ENCODE measurements at places on chromosomes 12 and 14.

DNA sequence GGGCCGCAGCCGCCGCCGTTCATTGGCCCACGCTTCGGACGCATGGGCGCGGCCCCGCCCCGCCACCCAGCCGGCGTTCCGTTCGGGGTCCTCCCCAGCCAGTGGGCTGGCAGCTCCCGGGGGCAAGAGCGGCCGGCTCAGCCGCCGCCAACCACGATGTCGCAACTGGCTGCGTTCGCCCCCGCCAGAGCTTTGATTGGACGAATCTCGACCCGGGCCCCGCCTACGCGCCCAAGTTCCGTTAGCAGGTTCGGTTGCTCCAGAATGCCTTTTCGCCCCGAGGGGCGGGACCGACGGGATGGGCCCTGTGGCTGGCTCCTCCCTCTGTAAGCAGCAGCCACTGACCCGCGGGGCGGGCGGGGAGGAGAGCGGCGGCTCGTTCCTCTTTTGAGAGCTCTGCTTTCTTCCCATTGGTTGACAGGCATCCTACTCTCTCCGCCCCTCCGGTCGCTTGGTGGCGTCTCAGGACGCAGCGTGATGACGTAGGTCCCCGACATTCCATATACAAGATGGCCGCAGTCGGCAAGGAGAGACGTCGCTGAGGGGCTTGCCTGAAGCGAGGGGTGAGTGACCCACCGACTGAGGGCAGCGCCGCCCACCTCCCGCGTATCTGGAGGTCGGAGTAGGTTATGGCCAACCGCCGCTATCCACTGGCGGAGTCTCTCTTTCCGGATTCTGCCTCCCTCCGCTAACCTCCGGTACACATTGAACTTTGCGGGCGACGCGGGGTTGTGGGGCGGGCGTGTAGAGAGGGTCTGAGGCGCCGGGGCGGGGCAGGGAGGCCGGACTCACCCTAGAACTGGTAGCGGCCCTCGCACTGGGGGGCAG lies at the start of gene CCNK:
Gene CCNK (plus strand): TSS at position 493 of the 828 bp plus-strand sequence. CDS start 11,269 bp downstream, outside the sequence.
- peak; percentile 99 for DNase-seq

DNA sequence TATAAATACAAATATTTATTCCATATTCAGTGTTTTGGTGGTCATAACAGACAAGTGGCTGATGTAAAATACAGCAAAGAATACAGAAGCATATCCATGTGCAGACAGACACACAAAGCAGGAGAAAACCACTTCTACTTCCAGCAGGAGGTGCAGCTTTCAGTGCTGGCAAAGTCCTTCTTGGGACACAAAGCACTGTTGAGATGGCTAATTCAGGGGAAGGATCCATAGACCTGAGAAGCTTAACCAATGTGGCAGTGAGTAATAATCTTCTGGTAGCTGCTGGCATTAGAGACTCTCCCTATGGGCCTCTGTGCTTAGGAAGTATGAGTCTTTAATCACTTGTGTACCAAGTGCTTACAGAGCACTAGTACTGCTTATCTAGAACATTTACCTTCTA lies 26.8 kb downstream of the AMN1 start:
- peak; percentile 8 for DNase-seq

DNA sequence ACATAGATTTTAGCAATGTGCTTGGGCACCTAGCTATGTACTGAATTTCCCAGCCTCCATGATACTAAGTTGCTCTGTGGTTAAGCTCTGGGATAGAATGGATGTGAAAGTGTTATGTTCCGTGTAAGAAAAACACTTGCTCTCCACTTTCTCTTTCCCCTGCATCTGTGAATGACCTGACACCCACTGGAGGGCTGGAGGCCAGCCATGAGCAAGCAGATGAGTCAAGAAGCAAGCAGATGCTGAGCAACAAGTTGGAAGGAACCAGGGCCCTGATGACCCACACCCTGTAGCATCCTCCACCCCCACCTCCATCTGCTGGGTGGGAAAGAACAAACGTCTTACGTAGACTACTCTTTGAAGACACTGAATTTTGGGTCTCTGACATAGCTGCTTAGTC lies 56.6 kb downstream of the EID3 start:
- DNase-seq: no peak

- DNase-seq: peak; percentile 26
These were observed 40.5 kb downstream of the ESR2 start for GRCh38 chr14:64253672-64254071.

GRCh38 chr12:89542912-89543592 lies 17.2 kb upstream of the POC1B start:
- peak; percentile 43 for DNase-seq

DNA sequence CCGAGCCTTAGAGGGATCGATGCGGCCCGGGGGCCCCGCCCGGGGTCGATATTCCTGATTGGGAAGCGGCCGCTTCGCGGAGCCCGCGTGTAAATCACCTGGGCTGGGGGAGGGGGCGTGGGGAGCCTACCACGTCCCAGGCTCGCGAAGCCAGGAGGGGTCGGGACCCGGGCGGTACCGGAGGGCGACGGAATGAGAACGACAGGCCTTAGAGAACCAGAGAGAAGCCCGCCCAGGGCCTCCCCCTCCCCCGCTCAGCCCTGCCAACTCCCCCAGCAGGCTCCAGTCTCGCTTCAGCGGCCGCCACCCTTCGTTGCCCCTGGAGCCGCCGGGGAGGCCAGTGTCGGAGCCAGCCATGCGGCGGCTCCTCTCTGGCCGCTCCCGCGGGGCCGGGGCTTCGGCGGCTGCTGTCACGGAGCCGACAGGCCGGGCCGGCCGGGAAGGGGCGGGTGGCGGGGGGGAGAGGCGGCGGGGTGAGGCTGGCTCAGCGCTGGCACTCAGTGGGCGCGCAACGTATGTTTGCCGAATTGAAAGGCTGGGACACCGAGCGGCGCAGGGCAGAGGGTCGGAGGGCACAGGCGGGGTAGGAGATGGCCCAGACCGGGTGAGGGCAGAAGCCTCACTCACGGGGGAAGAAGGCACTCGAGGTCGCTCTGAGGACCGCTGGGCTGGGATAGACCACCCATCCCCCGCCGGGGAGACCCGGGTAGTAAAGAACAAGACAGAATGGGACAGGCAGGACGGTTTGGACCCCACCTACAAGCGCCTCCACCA lies 1.4 kb upstream of the DNAJC22 start:
- DNase-seq: no peak

DNA sequence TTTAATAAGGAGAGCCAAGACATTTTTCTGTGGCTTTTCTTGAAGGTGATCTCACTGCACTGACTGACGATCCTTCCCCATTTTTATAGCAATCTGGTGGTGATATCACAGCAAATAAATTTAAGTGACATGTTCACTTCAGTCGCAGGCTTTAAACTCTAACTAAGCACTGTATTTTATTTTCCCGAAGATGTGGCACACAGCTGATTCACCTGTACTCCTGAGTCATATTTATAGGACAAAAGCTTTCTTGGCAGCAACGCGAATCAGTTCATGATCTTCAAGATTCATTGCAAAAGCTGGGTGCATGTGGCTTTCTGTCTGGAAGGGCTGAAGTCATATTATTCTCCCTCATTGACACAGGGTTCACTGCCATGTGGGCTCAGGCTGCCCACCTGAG lies 79.8 kb upstream of the TUNAR start:
- DNase-seq: no peak

DNA sequence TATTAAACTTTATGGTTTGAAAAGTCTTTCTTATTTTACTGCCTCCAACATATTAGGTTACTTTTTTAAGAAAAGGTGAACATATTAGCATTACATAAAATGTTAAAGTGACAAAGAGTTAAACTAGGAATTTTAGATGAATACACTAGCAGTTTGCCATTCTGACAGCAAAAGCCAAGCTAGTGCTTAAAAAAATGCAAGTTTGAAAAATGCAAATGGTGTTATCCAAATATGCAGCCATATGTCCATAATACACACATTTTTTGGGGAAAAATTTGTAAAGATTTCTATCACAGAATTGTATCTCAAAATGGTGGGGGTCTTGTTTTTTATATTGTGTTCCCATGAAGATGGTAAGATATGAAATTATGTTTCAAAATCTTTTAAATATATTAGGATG lies 466.1 kb downstream of the FOXG1 start:
- no peak for DNase-seq

DNA sequence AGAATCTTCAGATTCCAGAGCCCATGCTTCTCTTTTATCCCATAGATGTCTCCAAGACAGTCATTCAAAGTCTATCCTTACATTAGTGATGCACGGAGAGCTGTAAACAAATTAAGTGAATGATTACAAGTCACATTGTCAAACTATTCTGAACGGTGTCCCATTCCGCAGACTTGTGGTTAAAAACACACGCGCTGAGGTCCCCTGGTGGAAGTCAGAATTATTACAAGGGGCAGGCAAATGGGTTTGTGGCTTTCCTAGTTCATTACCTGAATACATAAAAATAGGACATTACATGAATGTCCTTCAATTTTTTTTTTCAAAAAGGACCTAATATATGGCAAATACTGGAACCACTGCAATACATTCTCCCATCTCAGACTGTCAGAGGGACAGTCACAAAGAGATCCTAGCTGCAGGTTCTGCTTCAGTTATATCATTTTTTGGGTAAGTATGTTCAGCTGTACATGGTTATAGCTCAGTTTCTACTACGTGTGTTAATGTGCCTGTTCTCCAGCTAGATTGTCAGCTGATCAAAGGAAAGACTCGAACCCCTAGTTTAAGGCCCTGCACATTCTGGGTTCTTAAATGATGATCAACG lies 53.1 kb upstream of the STON2 start:
- peak; percentile 30 for DNase-seq

- no peak for DNase-seq
These were observed 4.5 kb downstream of the SLC11A2 start for GRCh38 chr12:51021694-51022093.

- DNase-seq: no peak
These were observed at the start of gene COX8C for GRCh38 chr14:93346926-93347721. COX8C (plus strand) TSS chr14:93347182; CDS start chr14:93347269, 87 bp downstream.

All from hepatic stellate cell (primary cell).